ENCODE measurements at places on chromosomes 11 and 22. TPM values are rescaled to one million over a fixed set of nuclear protein-coding genes. Genes with fewer than 3 reads are reported as not detected.

GRCh38 chr11:118491041-118491440 lies 36.2 kb upstream of the TTC36 start:
- no peak for DNase-seq

- DNase-seq, result no peak
Measured at GRCh38 chr11:1810761-1811160, 24.0 kb upstream of the SYT8 start.

DNA sequence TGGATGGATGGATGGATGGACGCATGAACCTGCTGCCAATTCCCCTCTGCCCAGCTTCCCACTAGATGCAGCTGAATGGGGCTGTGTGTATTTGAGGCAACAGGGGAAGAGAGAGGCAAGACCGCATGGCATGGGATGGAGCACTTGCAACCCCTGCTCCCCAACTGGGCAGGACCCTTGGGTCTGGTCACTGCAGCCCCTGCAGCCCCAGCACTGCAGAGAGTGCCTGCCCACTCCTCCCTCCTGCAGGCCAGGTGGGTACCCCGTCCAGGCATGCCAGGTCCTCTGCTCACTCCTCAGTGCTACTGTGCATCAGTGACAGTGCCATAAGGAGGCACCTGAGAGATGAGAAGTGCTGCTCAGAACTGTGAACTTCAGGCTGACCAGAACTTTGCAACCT lies 40.3 kb downstream of the OSBPL5 start:
- no peak for DNase-seq

GRCh38 chr11:67665541-67666302 lies 8.7 kb downstream of the ALDH3B2 start:
- peak; percentile 77 for DNase-seq

DNA sequence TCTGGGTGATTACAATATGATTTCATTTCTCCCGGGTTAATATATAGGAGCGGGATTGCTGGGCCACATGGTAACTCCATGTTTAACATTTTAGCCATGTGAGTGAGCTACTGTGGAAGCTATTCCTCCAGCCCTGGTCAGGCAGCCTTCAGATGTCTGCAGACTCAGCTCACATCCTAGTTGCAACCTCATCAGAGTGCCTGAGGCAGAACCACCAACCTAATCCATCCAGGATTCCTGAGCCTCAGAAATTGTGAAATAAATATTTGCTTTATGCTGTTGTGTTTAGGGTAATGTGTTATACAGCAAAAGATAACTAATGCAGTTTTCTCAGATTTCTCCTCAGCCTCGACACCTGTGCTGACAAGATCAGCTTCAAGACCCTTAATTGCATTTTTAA lies 676.8 kb downstream of the OPCML start:
- no peak for DNase-seq

- no peak for DNase-seq
Measured at GRCh38 chr11:79244241-79244772, 196.5 kb downstream of the TENM4 start.

DNA sequence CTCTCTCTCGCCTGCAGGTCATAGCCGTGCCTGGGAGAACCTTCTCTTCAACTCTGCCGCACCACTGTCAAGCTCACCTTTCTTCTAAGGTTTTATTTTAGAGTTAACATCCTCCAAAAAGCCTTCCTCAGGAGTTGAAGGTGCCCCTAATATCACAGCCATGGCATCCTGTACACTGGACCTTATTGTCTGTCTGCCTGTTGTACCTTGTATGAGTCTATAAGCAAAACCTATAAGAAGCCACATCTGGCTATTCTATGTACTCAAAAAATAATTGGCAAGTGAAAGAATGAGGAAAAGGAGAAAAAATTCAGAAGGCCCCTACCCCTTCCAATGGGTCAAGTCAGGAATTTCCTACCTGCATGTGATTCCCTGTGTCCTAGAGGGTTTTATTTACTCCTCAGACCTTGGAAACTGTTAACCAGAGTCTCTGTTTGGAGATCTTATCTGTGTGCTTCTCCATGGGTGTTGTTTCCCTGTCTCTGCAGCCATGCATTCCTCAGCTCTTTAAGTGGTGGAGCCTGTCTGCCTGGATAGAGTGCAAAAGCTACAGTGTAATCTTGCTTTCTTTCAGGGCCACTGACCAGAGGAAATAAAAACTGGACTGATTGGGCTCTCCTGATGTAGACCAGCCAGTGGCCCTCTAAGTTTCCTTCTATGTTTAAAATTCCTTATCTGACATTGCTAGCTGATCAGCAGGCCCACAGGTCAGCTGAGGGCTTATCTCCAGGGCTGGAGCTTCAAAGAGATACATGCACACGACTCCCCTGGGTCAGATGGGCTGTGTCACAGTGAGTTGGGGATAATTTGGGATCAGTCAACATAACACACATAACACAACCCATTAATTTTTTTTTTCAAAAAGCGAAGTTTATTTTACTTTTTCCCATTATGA lies 37.6 kb upstream of the TMEM135 start:
- peak; percentile 40 for DNase-seq

DNA sequence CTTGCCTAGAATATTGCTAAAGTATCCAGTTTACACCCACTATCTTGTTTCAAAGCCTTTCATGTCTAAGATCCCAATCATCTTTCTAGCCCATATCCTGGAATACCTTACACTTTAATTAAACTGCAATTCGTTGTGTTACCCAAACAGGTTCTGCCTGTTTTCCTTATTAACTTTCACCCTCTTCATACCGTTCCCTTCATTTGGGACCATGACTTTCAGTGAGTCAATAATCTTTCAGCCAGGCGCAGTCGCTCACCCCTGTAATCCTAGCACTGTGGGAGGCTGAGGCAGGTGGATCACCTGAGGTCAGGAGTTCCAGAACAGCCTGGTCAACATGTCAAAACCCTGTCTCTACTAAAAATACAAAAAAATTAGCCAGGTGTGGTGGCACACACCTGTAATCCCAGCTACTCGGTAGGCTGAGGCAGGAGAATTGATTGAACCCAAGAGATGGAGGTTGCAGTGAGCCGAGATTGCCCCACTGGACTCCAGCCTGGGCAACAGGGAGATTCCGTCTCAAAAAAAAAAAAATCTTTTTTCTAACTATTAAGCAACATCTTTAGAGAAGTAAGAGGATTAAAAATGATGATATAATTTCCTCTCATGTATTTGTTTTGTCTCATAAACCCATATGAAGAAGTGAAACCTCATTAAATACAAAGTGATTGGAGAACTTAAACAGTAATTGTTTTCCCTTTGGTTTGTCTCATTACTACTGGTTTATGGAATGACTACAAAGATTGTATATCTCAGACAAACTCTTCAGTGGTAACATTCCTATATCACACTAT lies 20.7 kb downstream of the DMC1 start:
- peak; percentile 42 for DNase-seq

GRCh38 chr22:24937114-24937513 lies 9.4 kb downstream of the LHFPL7 start:
- peak; percentile 42 for DNase-seq

CCDC188 gene
- not detected for total RNA-seq

TRIM48 gene
- not detected for total RNA-seq

DNA sequence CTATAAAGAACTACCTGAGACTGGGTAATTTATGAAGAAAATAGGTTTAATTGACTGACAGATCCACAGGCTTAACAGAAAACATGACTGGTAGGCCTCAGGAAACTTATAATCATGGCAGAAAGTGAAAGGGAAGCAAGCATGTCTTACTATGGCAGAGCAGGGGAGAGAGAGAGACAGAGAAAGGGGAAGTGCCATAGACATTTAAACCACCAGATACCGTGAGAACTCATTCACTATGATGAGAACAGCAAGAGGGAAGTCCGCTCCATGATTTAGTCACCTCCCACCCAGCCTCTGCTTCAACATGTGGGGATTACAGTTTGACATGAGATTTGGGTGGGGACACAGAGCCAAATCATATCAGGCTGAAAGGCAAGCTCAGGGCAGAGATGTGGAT lies 327.1 kb upstream of the DDI1 start:
- no peak for DNase-seq

OR8G1 gene
- not detected for total RNA-seq

APOL2 gene
- 90.1 TPM for total RNA-seq

DNA sequence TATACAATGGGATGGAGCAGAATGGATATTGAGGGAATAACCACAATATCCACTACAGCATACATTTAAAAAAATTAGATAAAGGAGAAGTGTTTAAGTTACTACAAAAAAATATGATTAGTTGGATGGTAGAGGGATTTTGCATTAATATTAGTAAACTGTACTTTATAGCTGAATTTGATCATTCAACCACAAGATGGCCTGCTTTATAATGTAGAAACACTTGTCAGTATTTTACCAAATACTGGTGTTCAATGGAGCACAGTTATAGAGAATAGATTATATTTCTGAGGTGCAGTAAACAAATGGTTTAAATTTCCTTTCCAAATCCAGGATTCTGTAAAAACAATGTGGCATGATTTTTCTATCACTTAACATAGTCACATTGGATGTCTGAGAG lies 818.8 kb upstream of the CHORDC1 start:
- DNase-seq, result no peak

DNA sequence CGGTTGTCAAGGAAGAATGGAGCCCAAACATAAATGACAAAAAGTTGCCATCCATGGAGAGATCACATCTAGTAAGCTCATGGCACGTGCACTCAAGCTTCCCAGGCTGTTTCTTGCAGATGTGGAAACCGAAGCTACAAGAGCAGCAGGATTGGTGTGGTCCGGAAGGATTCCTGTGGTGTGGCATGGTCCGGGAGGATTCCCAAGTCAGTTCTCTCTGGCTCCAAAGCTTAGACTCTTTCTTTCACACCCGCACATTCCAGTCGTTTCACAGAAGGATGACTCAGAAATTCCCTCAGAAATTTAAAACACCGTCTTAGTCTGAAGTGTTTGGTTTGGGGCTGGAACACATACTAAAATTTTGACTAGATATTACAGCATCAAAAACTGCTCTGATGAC lies 78.0 kb upstream of the DRD2 start:
- no peak for DNase-seq

SORL1 gene
- 6.1 TPM for total RNA-seq

ZDHHC5 gene
- 95.3 TPM for total RNA-seq

- no peak for DNase-seq
Measured at GRCh38 chr22:20663941-20664593, 109.8 kb upstream of the SERPIND1 start.

Data from Calu3 (cell line).